ENCODE measurements at places on chromosomes 13 and 19. TPM values are rescaled to one million over a fixed set of nuclear protein-coding genes. Genes with fewer than 3 reads are reported as not detected.

DNA sequence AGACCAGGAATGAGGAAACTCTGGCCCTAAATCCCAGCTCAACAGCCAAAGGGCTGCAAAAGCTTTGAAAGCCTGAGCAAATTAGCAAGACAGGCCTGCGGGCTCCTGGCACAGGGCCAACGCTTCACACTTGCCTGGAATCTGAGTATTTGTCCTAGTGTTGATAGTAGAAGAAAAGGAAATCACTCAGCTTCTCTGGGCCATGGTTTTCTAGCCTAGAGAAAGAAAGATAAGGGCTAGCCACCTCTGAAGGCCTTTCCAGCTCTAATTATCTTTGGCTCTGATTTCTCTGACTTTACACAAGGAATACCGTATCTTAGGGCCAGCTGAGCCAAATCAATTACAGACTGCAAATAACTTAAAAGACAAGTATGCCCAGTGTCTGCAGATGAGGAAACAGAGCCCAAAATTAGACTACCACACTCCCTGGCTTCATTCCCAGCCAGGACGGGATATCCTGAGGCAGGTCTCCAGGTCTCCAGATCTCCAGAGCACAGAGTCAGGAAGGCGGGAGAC lies 69.6 kb downstream of the STK24 start:
- no peaks in the 10 kb centered on the region for H3K36me3 ChIP-seq
- H3K4me3 ChIP-seq: no peak overlapping the region
- H3K27ac ChIP-seq: no peak overlapping the region
- H3K27me3 ChIP-seq: no peaks in the 10 kb centered on the region
- H3K4me1 ChIP-seq: peaks cover 20% of the 10 kb centered on the region

PTGER1 gene
- total RNA-seq: 0.41 TPM

DNA sequence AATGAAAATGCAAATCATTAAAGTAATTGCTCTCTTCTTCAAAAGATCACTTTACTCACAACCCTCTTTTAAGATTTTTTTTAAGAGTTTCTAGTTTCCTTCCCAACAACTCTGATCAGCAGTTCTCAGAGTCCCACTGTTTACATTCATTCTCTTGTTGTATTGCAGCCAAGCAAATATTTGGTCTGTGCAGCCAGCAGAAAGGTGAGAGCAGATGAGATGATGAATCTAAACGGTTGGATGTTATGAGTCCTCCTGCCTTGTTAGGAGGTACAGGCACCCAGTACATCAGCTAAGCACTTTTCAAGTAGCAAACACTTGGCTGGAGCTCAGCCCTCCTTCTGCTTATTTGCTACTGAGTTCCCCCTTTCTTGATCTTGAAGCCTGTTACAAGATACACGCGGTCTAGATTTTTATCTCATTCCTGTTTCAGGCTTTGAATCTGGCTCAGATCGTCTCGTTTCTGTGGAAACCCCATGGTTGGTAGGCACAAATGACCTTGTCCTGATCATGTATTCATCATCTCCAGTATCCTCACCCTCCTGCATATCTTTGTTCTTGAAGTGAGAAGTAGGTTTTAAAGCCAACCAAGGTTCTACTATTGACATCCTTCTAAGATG lies 300.7 kb downstream of the DCT start:
- no peak for DNase-seq
- no peak overlapping the region for H3K27ac ChIP-seq
- no peaks in the 10 kb centered on the region for H3K36me3 ChIP-seq
- no peak overlapping the region for H3K4me3 ChIP-seq

GRCh38 chr19:32570081-32570785 lies 10.8 kb upstream of the PDCD5 start:
- no peak overlapping the region for H3K4me3 ChIP-seq
- peak; percentile 64 for DNase-seq
- no peaks in the 10 kb centered on the region for H3K4me1 ChIP-seq
- H3K27me3 ChIP-seq: no peaks in the 10 kb centered on the region

DNAJC15 gene
- total RNA-seq: 5.8 TPM

- H3K27me3 ChIP-seq: no peaks in the 10 kb centered on the region
- H3K4me1 ChIP-seq: no peaks in the 10 kb centered on the region
- H3K36me3 ChIP-seq: no peaks in the 10 kb centered on the region
- no peak for DNase-seq
Measured at GRCh38 chr19:29393915-29394460, 131.8 kb upstream of the VSTM2B start.

DNA sequence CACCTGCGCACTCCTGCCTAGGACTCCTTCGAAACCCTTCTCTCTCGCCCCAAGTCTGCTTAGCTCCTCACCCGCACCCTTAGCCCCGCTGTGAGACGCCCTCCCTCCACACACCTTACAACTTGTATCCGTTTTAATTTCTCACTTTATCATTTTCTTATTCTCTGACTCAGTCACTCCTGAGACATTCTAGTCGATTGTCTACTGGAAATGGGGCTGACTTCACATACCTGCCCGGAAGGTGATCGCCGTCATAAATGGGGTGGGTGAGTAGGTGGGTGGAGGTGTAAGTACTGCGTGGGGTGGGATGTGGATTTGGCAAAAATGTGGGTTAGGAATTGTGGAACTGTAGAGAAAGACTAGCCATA lies 714 bp downstream of the NDFIP2 start:
- H3K4me3 ChIP-seq: peak overlapping the region; percentile 86
- H3K36me3 ChIP-seq: no peaks in the 10 kb centered on the region
- peaks cover 2% of the 10 kb centered on the region for H3K4me1 ChIP-seq
- DNase-seq: no peak

- H3K36me3 ChIP-seq: peaks cover 8% of the 10 kb centered on the region
- no peak overlapping the region for H3K27ac ChIP-seq
- H3K4me3 ChIP-seq: no peak overlapping the region
- H3K4me1 ChIP-seq: no peaks in the 10 kb centered on the region
Measured at GRCh38 chr13:72896869-72897268, 114.9 kb downstream of the PIBF1 start.

DNA sequence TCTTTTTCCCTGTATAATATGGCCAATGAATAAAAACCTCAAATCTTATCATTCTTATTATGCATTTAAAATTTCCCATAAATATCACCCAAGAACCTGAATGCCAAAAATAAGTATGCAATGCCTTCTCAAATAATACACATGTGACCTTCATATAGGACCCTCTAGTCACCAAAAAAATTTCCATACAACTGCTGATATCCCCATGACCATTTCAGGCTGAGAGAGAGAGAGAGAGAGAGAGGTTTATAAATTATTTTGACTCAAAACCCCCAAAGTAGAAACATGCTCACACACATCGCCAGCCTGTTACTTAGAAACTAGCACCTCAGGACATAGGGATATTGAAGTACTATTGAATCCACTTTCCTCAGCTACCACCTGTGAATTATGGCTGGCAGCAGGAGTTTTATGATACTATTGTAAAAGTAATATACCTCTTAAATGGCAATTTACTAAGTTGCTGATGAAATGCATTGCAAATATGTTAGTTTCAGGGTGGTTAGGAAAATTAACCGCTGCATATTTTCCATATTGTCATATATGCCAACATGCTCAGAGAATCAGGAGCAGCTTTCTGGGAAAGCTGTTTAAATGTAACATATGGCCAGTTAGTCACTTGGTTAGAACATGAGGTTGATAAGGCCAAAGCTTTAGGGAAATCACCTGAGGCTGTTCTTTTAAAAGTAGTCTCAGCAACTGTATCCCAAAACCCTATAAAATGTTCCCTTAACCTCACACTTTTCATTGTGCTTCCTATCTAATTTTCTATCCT lies 230.8 kb downstream of the DCT start:
- H3K27ac ChIP-seq: no peak overlapping the region
- H3K27me3 ChIP-seq: no peaks in the 10 kb centered on the region
- H3K4me3 ChIP-seq: no peak overlapping the region

GRCh38 chr19:33910922-33911321 lies 114.3 kb downstream of the KCTD15 start:
- H3K36me3 ChIP-seq: no peaks in the 10 kb centered on the region
- H3K27ac ChIP-seq: no peak overlapping the region
- DNase-seq: no peak
- no peaks in the 10 kb centered on the region for H3K4me1 ChIP-seq
- no peak overlapping the region for H3K4me3 ChIP-seq
- H3K27me3 ChIP-seq: no peaks in the 10 kb centered on the region

DNA sequence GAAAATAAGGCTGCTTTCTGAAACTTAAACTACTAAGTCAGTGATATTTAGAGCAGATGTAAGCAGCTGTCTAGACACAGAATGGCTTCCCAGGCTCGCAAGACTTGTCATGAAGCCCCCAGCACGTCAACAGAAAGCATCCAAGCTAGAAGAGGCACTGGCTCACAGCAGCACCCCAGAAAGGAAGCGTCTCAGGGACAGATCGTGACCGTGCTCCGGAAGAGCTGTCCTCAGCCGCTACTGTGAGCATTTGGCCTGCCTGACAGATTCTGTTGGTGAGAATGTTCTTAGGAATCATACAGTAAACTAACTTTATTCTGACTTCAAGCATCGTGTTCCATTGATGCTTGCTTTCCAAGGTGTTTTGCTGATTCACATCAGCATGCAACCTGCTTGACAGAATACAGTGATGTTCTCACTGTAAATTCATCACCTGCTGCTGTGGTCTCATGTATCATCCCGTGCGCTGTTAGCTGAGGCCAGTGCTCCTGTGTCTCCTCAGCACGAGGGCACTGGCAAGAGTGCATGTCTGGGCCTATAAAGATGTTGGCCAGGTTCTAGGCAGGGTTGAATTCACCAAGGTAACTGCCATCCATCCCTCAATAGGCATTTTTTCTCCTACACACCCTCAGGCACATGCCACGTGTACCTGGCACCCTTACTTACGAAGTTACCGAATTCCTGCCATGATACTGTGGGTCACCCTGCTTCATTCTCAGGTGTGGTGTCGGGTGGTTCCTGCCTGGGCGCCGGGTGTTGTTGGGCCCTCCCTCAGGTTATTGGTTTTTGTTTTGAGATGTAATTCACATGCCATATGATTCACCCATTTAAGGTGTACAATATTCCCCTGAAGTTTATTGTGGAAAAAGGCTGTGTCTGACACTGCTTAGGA lies 15.9 kb downstream of the SPINT2 start:
- no peak overlapping the region for H3K4me3 ChIP-seq
- H3K27ac ChIP-seq: no peak overlapping the region
- peaks cover 5% of the 10 kb centered on the region for H3K36me3 ChIP-seq
- DNase-seq: no peak
- H3K27me3 ChIP-seq: no peaks in the 10 kb centered on the region

N4BP2L1 gene
- total RNA-seq: 3.7 TPM

- H3K4me3 ChIP-seq: no peak overlapping the region
- no peaks in the 10 kb centered on the region for H3K36me3 ChIP-seq
- no peaks in the 10 kb centered on the region for H3K27me3 ChIP-seq
- H3K4me1 ChIP-seq: no peaks in the 10 kb centered on the region
- H3K27ac ChIP-seq: no peak overlapping the region
Measured at GRCh38 chr13:95023405-95023804, 277.8 kb downstream of the ABCC4 start.

- no peaks in the 10 kb centered on the region for H3K4me1 ChIP-seq
- no peak overlapping the region for H3K27ac ChIP-seq
- H3K36me3 ChIP-seq: no peaks in the 10 kb centered on the region
- H3K27me3 ChIP-seq: peaks cover 4% of the 10 kb centered on the region
Measured at GRCh38 chr13:33355201-33355895, 69.8 kb upstream of the STARD13 start.

DNA sequence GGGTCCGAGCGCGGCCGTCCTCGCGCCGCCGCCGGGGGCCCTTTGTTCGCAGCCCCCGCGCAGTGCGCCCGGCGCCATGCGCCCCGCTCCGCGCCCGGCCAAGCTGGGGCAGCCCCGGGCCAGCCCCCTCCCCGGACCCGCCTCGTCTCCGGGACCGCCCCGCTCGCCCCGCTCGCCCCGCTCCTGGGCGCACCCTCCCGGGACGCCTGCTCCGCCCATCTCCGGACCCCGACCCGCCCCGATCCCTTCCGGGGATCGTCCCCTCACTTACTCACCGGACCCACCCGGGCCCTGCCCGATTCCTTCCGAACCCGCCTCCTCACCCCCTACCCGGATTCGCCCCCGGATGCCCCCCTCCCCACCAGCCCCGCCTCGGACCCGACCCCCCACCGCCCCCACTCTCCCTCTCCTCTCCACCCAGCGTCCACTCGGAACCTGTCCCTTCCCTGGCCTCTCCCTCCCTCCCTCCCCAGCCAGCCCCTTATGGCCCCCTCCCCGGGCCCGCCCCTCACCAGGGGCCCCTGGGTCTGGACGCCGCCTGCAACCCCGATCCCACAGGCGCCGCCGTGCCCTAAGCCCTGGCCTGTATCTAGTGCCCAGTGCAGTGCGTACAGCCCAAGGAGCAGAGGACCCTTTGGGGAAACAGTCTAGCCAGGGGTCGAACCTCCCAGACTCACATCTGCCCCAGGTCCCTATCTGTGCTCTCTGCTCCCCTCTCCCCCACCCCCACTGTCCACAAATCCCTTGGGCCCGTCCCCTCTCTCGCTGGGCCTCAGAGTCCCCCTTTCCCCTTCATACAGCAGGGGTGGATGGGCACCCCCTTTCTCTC lies at the start of gene CPAMD8:
CPAMD8 (minus strand) TSS at position 105 of the 829 bp plus-strand sequence. CDS start 168 bp downstream, outside the sequence.
- H3K4me3 ChIP-seq: peak within 1 kb of the TSS; percentile 83
- no peak within 1 kb of the TSS for H3K27ac ChIP-seq
- DNase-seq: no peak

CYP4F2 gene
- total RNA-seq: not detected

DNA sequence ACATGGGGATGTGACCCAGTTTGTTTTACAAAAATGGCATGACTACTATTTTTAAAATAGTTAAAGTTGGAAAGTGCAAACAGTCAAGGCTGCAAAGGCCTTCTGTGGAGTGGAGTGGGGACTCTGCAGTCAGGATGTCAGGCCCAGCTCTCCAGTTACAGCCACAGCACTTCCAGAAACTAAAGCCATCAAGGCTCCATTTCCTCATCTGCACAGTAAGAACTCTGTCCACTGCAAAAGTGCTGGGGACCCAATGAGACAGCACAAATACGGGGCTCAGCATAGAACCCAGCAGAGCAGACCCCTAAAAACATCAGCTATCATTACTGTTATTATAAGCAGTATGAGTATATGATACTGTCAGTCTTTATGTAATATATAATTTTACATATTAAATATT lies 73.6 kb downstream of the SACS start:
- H3K36me3 ChIP-seq: peaks cover 42% of the 10 kb centered on the region
- H3K27me3 ChIP-seq: no peaks in the 10 kb centered on the region

ZNF211 gene
- total RNA-seq: 15.7 TPM

DNA sequence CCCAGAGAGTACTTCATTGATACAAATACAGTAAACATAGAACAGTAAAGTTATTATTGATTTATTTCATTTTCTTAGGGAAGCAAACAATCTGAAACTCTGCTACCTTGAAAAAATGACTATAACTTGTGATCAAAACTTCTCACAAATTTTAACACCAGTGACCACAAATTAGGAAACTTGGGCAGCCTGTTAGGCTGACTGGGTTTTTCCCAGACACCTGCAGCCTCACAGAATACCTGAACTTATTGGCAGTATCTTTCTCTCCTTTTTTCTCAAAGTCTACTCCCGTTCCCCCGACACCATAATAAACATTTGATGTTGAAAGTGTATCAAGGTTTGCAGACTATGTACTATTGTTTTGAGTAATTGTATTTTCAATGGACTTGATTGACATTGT lies 360.5 kb downstream of the LMO7 start:
- no peak overlapping the region for H3K4me3 ChIP-seq
- H3K36me3 ChIP-seq: no peaks in the 10 kb centered on the region
- DNase-seq: no peak

ELSPBP1 gene
- total RNA-seq: not detected

MAB21L1 gene
- total RNA-seq: not detected

ZNF540 gene
- total RNA-seq: 0.21 TPM

IRF3 gene
- 114 TPM for total RNA-seq

- no peaks in the 10 kb centered on the region for H3K36me3 ChIP-seq
- H3K4me1 ChIP-seq: no peaks in the 10 kb centered on the region
- no peak for DNase-seq
- H3K27me3 ChIP-seq: no peaks in the 10 kb centered on the region
- no peak overlapping the region for H3K4me3 ChIP-seq
Measured at GRCh38 chr13:113841353-113841650, 22.6 kb downstream of the GAS6 start.

ADAMTSL5 gene
- 0.99 TPM for total RNA-seq
